Smooth muscle cell of the brain vasculature (primary cell): ENCODE measurements at places on chromosomes 12 and 14.

DNA sequence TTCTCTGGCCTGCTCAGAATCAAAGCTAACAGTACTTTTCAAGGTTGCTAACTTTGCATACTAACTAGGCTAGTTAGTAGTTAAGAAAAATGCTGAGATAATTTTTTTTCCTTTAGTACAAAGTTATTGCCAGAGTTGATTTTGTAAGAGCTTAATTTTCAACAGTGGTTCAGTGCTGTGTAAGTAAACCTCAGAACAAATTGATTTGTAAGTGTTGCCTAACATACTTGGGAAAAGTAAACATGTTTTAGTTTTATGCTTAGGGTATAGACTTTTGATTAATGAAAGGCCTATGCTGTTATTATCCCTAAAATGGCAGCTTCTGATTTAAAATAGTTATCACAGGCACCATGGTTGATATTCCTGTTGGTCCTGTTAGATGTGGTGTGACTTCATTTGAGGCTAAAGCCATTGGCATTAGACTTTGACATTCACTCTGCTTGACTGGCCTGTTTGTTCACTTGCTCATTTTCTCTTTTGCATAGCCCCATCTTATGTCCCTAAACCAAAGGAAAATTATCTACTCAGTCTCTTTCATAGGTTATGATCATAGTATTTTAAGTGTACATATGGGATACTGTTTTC is 5.2 kb downstream of the CMAS start:
- DNase-seq: no peak

DNA sequence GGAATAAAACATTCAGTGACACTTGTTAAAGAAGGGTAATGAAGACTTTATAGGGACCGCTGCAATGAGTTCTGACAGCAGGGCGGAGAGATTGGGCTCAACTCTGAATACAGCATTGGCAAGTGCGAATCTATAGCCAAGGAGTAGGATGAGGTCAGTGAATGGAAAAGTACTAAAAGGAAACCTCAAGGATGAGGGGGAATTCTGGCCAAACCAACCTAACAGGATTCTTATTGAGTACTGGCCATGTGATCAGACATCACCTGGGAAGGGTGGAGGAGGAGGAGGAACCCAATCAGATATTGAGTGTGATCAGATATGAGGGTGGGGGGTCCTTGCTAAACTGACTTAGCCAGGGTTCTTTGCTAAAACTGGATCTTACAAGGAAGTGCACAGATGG is 31.0 kb downstream of the DRAM1 start:
- DNase-seq: no peak

- no peak for DNase-seq
Observed at GRCh38 chr14:75487155-75487671, 35.1 kb upstream of the BATF start.

DNA sequence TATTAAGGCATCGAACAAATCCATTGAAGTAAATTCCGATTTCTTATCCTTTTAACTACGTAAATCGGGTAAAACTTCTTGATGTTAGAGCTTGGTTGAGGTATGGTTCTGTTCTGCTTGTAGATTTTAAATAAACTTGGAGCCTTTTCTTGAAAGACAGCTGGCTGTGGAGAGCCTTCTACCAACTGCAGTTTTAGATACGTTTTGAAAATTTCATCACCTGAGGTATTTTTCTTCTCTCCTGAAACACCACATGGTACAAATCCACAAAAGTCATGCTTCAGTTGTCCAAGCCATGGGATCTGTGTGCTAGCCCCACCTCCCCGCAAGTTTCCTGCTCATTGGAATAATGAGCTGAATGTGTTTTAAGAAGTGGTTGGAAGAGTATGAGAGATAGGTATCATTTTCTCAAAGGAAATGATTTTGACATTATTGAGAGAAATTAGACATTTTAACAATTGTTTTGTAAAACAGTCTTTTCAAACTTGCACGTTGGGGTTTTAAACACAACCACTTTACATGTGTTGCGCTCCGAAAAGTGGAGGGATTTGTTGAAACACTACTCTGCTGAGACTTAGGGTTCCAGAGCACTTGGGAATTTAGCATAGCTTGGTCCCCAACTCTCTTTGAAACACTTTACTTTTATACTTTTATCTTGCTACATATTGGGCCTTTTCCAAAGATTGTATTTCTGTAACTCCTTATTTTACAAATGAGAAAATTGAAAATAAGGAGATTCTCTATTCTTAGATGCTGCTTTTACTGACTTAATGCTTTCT is 1.4 kb downstream of the PPM1A start:
- no peak for DNase-seq

- DNase-seq: no peak
Observed at GRCh38 chr14:85934886-85935254, 404.9 kb downstream of the FLRT2 start.
